SHP77 treated with DMSO at 0.1 percent for 48 hours (cell line): ENCODE measurements at places on chromosomes 6 and 20.

DNA sequence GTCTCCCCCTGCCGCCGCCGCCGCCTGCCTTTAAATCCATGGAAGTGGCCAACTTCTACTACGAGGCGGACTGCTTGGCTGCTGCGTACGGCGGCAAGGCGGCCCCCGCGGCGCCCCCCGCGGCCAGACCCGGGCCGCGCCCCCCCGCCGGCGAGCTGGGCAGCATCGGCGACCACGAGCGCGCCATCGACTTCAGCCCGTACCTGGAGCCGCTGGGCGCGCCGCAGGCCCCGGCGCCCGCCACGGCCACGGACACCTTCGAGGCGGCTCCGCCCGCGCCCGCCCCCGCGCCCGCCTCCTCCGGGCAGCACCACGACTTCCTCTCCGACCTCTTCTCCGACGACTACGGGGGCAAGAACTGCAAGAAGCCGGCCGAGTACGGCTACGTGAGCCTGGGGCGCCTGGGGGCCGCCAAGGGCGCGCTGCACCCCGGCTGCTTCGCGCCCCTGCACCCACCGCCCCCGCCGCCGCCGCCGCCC, 474 bp downstream of the CEBPB start:
- DNase-seq, result no peak

DNA sequence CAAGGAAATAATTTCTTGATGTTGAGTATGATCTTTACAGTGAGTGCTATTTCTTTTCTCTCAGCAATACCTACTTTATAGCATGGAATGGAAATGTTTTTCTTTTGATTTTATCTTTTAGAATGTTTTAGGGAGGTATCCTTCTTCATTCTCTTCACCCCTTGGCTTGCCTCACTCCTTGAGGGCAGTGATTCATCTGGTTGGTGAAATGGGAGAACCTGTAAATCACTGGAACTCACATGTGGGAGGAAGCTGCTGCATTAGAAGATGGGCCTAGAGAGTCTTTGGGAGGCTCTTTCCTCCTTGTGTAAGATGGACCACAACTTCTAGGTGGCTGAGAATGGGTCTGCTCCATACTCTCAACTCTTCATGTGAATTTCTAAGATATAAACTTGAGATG, 244.8 kb upstream of the SYNCRIP start:
- no peak for DNase-seq

DNA sequence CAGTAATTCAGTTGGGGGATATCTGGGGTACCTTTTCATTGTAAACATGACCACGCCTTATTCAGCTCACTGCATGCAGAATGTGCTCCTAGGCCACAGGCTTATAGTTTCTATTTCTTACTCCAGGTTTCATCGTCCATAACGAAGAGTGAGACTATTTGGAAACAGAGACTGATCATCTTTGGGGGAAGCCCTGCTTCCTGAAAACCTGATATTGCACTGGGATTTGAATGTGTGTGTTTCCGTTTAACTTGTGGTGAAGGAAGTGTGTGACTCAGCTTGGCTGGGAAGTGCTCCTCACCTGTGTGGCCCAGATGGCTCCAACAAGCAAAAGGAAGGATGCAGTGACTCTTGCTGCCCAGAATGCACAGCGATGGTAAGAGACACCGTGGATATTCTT, 19.6 kb upstream of the LTV1 start:
- no peak for DNase-seq

GRCh38 chr20:17189976-17190695, 36.7 kb upstream of the PCSK2 start:
- no peak for DNase-seq

DNA sequence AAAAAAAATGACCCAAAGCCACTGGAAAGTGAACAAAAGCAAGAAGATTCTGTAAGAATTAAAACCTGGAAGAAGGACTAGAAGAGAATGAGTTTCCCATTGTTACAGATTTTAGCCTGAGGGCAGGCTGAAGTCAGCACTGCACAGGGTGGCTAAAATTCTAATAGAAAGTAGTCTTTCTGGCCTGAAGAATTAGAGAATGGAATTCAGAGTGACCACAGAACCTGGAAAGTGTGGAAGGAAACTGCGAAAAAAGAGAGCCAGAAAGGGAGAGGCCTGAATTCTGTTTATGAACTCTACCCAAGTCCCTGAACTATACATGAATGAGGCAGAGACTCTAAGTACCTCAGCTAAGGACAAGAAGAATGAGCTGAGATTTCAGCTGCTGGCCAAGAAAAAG, 38.9 kb upstream of the FILIP1 start:
- no peak for DNase-seq

GRCh38 chr6:21164768-21165326, 428.7 kb upstream of the SOX4 start:
- no peak for DNase-seq

GRCh38 chr6:113733381-113733780, 123.8 kb upstream of the MARCKS start:
- no peak for DNase-seq

DNA sequence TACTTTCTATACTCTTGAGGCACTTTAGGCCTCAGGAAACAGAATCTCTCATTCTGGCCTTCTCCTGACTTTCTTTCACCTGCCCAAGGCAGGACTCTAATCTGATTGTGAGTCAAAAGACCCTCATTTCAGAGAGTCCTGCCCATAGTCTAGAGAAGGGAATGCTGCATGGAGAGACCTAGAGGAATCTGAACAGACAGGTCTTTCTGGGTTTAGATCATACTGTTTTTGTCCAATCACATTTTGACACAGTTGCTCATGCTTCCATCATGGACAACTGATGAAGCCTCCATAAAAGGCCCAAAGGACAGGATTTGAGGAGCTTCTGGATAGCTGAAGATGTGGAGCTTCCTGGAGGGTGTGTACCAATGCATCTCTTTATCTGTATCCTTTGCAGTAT, 48.1 kb upstream of the BTBD3 start:
- DNase-seq, result no peak

- DNase-seq, result no peak
Measured at GRCh38 chr6:46996860-46997641, 45.1 kb downstream of the ADGRF1 start.
